ENCODE measurements at places on chromosomes 2 and 18. TPM values are rescaled to one million over a fixed set of nuclear protein-coding genes. Genes with fewer than 3 reads are reported as not detected.

Gene TSPYL6
- polyA plus RNA-seq = not detected

Gene DOK6
- 4.6 TPM for polyA plus RNA-seq

GRCh38 chr2:160499865-160500264 is 6.3 kb upstream of the RBMS1 start:
- no peak for DNase-seq

GRCh38 chr2:104538077-104538476 is 315.8 kb upstream of the POU3F3 start:
- no peak for DNase-seq

- no peak for DNase-seq
Measured at GRCh38 chr18:44543387-44543786, 137.3 kb upstream of the SETBP1 start.

- no peak for DNase-seq
Measured at GRCh38 chr2:167653131-167653530, 594.3 kb downstream of the STK39 start.
